Caco-2 (cell line): ENCODE measurements at places on chromosomes 12 and 14. TPM values are rescaled to one million over a fixed set of nuclear protein-coding genes. Genes with fewer than 3 reads are reported as not detected.

- no peak for DNase-seq
These were observed 214.1 kb downstream of the DUSP6 start for GRCh38 chr12:89138048-89138852.

DNA sequence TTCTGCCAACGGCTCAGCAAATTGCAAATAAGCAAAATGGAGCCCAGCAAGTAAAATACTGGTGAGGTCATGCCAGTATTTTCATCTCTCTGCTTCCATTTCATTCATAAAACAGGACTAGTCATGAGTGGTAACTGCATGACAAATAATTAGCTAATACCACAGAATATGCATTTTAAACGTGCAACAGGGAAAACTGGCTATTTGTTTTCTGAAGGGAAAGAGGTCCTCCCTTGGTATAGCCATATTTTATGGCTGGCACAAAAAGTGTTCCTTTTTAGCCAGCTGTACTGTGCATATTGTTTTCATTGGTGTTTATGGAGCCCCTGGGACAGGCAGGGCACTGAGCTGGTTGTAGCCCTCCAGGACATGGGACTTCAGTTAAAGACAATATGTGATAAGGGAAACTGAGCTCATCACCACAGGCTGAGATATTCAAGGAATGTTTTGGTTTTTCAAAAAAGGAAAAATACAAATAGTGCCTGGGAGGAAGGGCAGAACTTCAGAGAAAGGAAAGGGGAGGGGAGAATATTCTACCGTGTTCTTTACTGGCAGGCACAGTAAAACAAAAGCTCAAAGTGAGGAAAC, 26.1 kb upstream of the FOXN3 start:
- no peak for DNase-seq

GRCh38 chr14:102853648-102854047, 68.8 kb upstream of the AMN start:
- DNase-seq, result no peak

DNA sequence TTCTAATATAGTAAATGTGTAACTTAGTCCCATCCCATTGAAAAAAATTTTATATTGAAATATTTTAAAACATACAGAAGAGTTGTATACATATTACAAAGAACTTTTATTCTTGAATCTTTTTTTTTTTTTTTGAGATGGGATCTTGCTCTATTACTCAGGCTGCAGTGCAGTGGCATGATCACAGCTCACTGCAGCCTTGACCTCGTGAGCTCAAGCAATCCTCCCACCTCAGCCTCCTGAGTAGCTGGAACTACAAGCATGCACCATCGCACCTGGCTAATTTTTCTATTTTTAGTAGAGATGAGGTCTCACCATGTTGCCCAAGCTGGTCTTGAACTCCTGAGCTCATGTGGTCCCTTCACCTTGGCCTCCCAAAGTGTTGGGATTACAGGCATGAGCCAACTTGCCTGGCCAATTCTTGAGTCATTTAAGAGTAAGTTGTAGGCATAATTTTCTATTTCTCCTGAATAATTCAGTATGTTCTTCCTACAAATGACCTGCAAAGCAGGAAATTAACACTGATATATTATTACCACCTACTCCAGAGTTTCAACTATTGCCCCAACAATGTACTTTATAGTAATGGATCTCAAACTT, 153.0 kb upstream of the BMP4 start:
- DNase-seq, result no peak

DNA sequence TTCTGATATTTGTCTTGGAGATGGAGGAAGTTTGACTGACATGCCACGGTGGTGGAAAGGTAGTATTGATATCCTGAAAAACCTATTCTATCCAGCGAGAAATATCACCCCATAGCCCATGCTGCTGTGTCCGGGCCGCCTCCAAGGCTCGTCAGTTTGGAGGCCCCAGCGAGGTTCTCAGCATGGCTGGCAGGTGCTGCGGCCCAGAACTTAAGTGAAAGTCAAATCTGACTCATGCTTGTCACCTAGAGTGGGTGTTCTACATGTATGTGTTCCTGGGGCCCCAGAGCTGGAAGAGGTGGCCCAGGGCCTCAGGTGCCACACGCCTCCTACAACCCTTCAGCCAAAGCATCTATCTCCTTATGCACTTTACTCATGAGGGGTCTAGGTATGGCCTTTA, 92.9 kb downstream of the GCH1 start:
- DNase-seq, result no peak

TTC9 gene
- total RNA-seq, result 3.9 and 4.6 TPM in 2 replicates

RD3L gene
- not detected in 2 replicates for total RNA-seq

KRT85 gene
- not detected in 2 replicates for total RNA-seq
